Common myeloid progenitor, CD34-positive (primary cell): ENCODE measurements at places on chromosomes 1 and 21.

DNA sequence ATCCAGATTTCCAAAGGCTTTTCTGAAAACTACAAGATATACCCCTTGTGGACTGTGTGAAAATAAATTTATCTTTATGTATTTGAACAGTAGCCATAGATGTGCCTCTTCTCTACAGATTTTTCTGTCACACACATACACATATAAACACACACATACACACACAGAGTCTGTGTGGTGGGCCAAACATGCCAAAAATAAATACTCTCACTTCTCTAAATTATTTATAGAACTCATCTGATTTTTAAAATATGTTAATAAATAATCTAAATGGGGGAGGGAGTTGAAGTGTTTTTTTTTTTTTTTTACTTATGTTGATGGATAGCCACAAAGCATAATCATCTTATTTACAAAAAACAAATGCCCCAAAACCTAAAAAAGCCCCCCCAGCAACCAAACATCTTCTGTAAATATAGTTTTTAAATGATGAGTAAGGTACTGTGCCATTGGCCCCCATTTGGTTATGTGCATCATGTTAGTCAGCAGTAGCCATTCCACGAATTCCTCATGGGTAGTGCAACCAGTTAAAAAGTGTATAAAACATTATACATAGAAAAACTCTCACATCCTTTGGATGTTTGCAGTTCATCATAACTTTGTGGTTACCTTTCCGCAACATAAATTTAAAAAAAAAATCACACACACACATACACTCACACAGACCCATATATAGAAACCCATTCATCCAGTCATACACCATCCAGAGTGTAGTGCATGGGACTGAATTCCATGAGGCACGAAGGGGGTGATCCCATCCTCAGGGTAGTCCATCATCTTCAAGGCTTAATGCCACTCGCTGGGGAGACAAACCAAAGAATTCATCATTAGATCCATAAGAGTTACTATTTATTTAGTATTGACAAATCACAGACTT, 8.2 kb upstream of the MAGOH start:
- no peak for DNase-seq

- DNase-seq, result no peak
Measured at GRCh38 chr1:12549460-12550349, 68.3 kb downstream of the DHRS3 start.

DNA sequence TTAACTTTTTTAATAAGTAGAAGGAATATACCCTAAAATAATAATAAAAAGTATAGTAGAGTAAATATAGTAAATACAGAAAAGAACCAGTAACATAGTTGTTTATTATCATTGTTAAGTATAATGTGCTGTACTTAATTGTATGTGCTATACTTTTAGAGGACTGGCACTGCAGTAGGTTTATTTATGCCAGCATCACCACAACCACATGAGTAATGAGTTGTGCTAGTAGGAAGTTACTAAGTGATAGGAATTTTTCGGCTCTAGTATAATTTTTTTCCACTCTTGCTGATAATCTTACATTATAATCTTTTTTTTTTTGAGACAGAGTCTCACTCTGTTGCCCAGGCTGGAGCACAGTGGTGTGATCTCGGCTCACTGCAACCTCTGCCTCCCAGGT, 71.6 kb downstream of the IVNS1ABP start:
- no peak for DNase-seq

- DNase-seq, result peak; percentile 47
Measured at GRCh38 chr21:45542242-45542666, at the start of gene SLC19A1. Gene SLC19A1 (minus strand): TSS chr21:45542440. CDS start chr21:45537959, 4,481 bp downstream.

- DNase-seq, result no peak
Measured at GRCh38 chr1:185139246-185139645, 17.5 kb downstream of the TRMT1L start.

DNA sequence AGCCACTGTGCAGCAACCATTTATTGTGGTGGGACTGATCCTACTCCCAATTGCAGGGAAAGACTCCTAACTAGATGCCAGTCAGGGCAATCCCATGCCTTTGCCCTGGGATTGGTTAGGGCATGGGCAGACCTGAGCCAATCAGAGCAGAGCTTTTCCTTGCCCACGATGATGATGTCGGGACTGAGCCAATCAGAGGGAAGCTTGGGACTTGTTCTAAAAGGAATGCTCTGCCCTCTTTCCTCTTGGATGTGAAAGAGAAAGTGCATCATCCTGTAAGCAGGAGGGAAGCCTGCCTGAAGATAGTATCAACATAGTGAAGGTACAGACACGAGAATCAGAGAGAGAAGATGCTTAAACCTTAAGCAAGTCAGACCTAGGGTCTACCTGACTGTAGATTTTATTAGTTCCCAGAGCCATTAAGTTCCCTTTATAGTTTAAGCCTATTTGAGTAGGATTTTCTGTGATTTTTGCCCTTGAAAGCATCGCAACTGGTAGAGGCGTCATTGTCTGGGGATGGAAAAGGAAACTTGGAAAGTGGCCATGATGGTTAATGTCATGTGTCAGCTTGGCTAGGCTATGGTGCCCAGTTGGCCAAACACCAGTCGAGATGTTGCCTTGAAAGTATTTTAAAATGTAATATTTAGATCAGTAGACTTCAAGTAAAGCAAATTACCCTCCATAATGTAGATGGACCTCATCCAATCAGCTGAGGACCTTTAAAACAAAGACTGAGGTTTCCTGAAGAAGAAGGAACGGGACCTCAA, 19.9 kb downstream of the IRF2BP2 start:
- no peak for DNase-seq

- DNase-seq, result peak; percentile 29
Measured at GRCh38 chr1:23865543-23865930, 2.6 kb downstream of the FUCA1 start.

- DNase-seq, result no peak
Measured at GRCh38 chr1:234647758-234648157, 37.8 kb upstream of the IRF2BP2 start.

DNA sequence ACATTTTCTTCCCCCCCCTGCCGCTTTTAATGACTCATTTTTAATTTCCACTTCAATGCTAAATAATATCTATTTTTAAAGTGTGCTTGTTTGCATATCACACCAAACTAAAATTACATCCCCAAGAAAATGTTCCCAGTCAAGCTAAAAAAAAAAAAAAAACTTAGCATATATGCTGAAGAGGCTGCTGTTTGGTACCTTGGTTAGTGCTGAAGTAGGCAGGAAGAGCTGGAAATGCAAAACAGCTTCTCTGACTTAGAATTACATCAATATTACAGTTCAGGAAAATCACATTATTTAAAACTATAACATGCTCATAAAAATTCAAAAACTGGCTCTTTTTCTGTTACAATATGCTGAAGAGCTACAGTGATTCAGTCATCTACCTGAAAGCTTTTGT, 372.3 kb downstream of the SMYD3 start:
- DNase-seq, result no peak

DNA sequence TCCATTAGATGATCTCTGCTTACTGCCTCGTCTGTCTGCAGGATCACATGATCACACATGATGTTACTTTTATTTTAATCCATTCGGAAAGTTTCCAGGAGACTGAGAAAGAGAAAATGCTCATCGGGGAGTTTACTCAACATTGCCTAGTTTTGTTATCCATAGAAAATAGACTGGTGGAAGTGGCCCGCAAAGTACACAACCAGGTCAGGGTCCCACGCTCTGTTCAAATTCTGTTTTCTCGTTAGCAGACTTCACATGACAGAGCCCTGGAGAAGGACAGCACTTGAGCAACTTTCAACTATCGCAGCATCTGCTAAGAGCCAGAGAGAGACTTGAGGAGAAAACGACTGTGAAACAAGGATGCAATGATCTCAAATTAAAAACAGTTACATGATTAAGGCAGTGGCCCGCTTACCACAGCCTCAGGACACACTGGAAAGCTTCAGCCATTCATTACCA, 44.2 kb downstream of the ADAMTS1 start:
- DNase-seq, result no peak

DNA sequence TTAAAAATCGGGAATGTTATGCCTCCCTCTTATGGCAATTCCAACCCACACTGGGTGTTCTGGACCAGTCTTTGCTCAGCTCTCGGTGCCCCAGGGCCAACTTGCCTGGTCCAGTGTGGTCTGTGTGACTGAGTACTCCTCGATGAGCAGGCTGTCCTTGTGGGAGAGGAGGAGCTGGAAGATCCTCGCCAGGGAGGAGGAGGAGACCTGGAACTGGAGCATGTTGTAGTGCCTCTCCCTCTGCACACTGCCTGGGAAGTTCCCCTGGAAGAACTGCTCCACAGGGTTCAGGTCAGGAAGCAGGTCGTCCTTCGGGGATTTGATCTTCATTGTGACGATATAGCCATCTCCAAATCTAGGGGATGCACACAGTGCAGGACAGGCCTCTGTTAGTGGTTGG, 88.5 kb upstream of the GCLM start:
- DNase-seq, result no peak

DNA sequence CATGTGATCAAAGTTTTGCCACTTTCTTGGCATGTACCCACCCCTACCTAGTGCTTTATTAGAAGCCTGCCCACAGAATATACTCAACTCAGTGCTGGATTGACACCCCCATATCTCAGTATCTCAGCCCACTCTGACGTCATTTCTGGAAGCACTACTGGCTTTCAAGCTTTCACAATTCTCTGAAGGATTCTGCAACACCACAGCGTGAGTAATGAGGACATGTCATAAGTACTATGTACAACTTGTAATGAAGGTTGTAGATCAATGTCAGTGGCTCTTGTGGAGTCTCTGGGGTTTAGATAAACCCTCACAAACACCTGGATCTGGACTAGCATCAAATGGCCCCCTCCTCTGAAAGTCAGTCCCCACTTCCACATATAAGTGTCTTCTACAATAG, 57.2 kb downstream of the TNFSF4 start:
- no peak for DNase-seq

DNA sequence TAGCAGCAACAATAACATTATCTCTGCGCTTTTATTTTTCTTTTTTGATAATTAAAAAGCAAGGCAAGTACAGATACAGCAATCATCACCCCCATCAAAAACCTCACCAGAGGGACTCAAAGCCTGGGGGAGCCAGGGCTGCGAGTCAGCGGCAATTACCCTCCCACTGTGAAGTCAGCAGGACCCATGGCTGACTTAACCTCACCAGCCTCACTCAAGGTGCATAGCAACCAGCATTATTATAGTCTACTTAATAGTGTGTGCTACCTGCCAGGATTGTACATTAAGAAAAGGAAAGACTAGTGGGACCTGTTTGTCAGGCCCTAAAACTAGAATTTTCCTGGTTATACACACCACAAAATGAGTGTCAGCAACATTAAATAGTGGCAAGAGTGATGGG, 28.9 kb upstream of the SERBP1 start:
- DNase-seq, result no peak

GRCh38 chr21:27149034-27149433, 182.1 kb upstream of the ADAMTS5 start:
- no peak for DNase-seq

DNA sequence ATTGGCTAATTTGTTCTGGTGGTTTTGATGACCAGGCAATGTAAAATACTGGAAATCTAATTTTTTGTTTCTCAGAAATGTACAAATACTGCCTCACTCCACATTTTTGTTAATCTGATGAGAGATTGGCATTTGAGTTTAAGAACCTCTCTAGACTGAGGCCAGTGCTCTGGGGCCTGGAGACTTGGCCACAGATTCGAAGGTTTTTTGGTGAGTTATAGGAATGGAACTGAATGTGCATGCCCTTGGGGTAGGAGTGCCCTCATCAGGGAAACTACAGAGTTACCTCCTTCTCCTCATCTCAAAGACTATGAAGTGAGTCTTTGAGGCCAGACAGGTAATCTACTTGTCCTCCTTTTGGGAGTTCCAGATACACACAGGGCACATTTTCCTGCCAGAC, 347.9 kb downstream of the LTN1 start:
- DNase-seq, result no peak

GRCh38 chr21:43809346-43809799, 20.0 kb downstream of the RRP1 start:
- no peak for DNase-seq

DNA sequence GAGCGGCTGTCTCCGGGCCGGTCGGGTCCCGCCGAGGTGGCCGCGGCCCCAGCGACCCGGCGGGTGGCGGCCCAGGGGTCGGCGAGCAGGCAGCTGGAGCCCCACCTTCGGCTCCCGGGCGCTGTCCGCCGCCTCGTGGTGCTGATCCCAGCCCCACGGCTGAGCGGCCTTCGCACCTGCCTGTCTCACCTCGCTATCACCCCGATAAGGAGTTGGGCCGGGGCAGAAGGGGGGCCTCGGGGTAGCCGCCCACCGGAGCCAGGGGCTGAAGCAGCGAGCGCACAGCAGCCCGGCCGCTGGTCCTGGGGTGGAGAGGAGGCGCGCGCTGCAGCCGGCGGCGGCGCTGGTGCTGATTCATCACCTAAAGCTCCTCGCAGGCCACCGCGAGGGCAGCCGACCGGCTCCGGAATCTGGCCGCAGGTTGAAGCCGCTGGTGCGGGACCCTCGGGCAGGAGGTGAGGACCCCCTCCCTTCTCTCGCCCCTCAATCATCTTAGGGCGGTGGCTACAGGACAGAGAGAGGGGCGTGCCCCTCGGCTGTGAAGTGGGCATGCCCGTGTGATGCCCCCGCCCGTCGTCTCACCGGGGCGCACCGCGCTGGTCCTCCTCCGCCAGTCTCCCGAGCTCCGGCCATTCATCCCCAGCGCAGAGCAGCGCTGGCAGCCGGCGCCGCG, 575 bp downstream of the TRIM67 start:
- DNase-seq, result peak; percentile 67

DNA sequence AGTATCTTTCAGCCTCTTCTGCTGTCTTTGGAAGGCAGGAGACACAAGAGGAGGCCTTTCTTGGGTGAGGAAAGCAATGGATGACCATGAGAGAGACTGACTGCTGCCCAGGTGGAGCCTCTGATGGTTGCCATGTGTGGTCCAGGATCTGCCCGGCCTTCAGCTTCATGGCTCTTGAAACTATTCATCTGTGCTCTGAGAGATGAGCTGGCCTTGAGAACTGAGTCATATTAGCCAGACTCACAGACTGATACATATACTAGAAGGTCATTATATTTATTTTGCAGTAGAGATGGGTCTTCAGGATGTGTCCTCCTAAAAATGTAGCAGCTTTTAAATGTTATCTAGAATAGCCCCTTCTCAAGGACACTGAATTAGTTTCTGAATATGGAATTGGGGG, 33.7 kb downstream of the PTGFRN start:
- DNase-seq, result no peak

- DNase-seq, result no peak
Measured at GRCh38 chr1:173400387-173400995, 76.6 kb upstream of the PRDX6 start.

DNA sequence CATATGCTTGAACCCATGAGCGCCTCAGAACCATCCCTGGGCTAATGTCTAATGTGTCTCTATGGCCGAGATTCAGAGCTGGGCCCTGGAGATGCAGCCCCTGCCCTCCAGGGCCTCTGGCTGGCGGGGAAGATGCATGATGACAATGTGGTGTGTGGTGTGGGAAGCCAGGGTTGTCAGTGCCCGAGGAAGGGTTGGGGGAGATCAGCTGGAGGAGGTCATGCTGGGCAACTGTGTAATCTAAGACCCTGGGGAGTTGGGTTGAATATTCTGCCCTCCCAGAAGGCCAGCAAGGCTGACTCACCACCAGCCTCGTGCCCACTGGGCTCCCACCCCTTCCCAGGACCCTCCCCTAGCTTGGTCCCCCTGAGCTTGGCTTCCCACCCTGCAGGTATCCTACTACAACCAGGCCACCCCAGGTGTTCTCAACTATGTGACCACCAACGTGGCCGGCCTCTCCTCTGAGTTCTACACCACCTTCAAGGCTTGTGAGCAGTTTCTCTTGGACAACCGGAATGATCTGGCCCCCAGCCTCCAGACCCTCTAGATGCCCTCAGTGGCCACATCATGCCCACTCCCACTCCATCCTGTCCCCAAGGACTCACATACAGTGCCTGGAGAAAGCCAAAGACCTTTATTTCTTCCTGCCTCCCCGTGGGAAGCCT, 14.6 kb downstream of the FAM151A start:
- no peak for DNase-seq

GRCh38 chr21:41684381-41685245, 82.2 kb downstream of the RIPK4 start:
- DNase-seq, result no peak
